Osteocyte (in vitro differentiated cells): ENCODE measurements at places on chromosomes 12 and 14. TPM values are rescaled to one million over a fixed set of nuclear protein-coding genes. Genes with fewer than 3 reads are reported as not detected.

The FAM181A gene
- total RNA-seq: not detected in 2 replicates

GRCh38 chr12:131333136-131333535 is 377.8 kb upstream of the SFSWAP start:
- peak; percentile 73 for DNase-seq
- no peaks in the 10 kb centered on the region for H3K36me3 ChIP-seq
- no peak overlapping the region for H3K27ac ChIP-seq
- no peaks in the 10 kb centered on the region for H3K4me1 ChIP-seq
- H3K27me3 ChIP-seq: no peaks in the 10 kb centered on the region
- no peak overlapping the region for H3K4me3 ChIP-seq

DNA sequence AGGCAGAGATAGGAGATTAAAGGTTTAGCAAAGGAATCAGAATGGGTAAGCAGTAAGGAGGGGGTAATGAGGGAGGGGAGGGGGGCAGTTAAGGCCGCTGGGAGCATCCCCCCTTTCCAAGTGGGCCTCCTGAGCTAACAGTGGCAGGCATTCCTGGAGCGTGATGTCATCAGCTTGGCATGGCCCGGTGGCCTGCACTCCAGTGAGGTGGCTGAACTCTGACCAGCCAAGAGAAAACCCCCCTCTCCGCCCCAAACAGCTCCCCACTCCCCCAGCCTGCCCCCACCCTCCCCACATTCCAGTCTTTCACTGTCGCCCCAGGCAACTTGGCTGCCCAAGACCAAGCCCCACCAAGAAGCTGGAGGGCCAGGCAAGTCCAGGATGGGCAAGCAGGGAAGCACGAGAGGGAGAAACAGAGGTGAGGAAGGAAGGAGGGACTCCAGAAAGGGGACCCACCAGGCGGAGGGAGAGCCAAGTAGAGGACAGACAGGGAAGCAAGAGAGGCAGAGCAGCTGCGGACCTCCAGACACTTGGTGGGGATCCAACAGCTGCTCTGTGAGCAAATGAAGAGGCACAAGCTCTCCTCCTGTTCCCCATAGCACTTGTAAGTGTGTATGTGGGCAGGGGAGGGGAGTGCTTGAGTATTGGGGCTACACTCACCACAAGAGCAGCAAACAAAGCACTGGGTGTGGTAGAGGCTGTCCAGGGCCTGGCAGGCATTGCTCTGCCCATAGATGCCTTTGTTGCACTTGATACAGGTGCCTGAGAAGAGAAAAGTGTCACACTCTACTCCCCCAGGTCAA is 4.5 kb downstream of the AJUBA start:
- H3K36me3 ChIP-seq: peaks cover 31% of the 10 kb centered on the region
- H3K27ac ChIP-seq: peak overlapping the region; percentile 86
- DNase-seq: no peak
- H3K4me3 ChIP-seq: peak overlapping the region; percentile 84
- no peaks in the 10 kb centered on the region for H3K27me3 ChIP-seq

- peak; percentile 66 for DNase-seq
- H3K4me3 ChIP-seq: no peak overlapping the region
- no peak overlapping the region for H3K27ac ChIP-seq
- no peaks in the 10 kb centered on the region for H3K4me1 ChIP-seq
- no peaks in the 10 kb centered on the region for H3K36me3 ChIP-seq
- no peaks in the 10 kb centered on the region for H3K27me3 ChIP-seq
Measured at GRCh38 chr14:76687611-76688382, 73.5 kb upstream of the VASH1 start.

The DACT1 gene
- 29.2 and 32.7 TPM in 2 replicates for total RNA-seq

DNA sequence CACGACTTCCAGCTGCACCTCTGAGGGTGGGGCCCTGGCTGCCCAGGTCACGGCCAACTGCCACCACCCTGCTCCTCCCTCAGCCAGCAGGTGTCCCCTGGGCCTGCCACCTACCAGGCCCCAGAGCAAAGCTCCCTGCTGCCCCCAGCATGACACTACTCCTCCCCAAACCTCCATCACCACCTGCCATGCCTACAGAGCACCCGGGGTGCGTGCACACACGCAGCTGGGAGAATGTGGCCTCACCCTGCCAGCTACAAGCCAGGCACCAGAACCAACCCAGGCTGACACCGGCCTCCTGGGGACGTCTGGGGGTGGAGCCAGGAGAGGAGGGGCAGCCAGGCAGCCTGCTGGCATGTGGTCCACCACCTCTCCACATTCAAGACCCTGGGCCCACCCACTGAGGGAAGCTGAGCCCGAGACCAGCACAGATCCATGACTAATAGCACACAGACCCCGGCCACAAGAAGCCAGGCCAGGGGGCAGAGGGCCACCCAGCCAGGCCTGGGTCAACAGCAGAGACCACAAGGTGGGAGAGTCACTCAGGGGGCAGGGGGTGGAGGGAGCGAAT is 3.4 kb downstream of the JAG2 start:
- peaks cover 10% of the 10 kb centered on the region for H3K4me1 ChIP-seq
- H3K4me3 ChIP-seq: no peak overlapping the region
- H3K27ac ChIP-seq: no peak overlapping the region
- H3K27me3 ChIP-seq: peaks cover 11% of the 10 kb centered on the region
- DNase-seq: no peak
